ENCODE measurements at places on chromosomes 13 and 19.

DNA sequence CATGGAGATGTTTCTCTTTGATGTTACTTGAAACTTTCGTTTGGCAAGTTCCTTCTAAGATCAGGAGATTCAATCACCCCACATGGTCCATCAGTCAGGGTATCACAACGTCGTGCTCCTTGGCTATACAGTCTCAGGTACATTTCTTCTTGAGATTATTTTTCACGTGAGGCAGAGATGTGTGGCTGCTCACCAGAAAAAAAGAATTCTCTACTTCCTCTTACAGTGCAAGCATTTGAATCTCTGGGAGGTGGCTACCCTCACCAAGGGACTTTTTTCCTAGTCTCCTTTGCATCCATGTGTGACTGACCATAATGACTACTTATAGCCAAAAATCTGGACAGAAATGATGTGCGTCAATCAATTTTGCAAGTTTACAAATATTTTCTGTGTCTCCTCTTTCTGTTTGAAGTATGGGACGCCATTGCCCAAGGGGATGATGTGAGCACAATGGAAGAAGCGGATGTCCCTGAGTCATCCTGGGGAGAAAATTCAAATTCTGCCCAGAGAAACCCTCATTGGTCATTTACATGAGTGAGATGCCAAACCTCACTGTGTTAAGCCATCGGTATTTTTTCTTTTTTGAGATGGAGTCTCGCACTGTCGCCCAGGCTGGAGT is 8.6 kb upstream of the LAIR2 start:
- DNase-seq = no peak

GRCh38 chr13:99991013-99991827 is 9.6 kb downstream of the ZIC2 start:
- no peak for DNase-seq

GRCh38 chr13:44112700-44113329 is 233.1 kb downstream of the LACC1 start:
- no peak for DNase-seq

GRCh38 chr19:9935506-9936325 is 599 bp downstream of the OLFM2 start:
- no peak for DNase-seq

GRCh38 chr19:4401769-4402170 is 670 bp upstream of the CHAF1A start:
- DNase-seq = no peak

GRCh38 chr13:72255908-72256307 is 388.9 kb upstream of the DACH1 start:
- peak; percentile 18 for DNase-seq

GRCh38 chr13:98405107-98405571 is 171.8 kb downstream of the STK24 start:
- DNase-seq = no peak

GRCh38 chr13:34230271-34230670 is 412.3 kb downstream of the RFC3 start:
- no peak for DNase-seq

GRCh38 chr19:48681127-48681470 is 8.3 kb upstream of the NTN5 start:
- DNase-seq = peak; percentile 16

GRCh38 chr19:18393836-18394235 is 3.6 kb downstream of the LRRC25 start:
- DNase-seq = no peak

DNA sequence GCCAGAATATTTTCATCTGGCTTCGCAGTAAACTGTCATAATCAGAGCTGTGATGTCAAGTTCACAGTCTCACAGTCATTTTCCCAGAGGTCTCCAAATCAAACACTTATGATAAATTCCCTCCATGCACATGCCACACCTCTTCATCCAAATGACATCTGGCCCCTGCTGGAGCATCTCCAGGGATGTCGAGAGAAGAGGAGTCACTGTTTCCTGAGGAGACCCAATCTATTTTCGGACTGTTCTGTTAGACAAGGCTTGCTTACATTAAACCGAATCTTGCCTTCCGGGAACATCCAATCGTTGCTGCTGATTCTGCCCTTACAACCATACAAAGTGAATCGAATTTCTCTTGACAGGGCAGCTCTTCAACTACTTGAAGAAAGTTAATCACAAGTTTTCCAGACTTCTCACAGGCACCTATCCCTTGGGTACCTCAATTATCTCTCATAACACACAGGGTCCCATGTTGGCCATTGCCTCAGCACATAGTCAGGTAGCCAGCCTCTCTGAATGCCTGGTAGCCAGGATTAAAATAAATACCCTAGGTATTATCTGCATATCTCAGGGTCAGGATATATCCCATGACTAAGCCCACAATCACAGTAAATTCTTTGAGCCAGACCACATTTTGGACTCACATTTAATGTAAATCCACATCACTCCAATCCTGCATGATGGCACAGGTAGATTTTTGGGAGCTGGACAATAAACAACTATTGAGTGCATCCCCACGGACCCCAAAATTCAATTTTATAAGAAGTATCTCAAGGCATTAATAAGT is 182.5 kb downstream of the ABCC4 start:
- DNase-seq = no peak

- DNase-seq = no peak
These were observed 466.7 kb downstream of the MYO16 start for GRCh38 chr13:109096101-109096500.

GRCh38 chr19:54600212-54600611 is 6.8 kb downstream of the LILRA1 start:
- DNase-seq = no peak

DNA sequence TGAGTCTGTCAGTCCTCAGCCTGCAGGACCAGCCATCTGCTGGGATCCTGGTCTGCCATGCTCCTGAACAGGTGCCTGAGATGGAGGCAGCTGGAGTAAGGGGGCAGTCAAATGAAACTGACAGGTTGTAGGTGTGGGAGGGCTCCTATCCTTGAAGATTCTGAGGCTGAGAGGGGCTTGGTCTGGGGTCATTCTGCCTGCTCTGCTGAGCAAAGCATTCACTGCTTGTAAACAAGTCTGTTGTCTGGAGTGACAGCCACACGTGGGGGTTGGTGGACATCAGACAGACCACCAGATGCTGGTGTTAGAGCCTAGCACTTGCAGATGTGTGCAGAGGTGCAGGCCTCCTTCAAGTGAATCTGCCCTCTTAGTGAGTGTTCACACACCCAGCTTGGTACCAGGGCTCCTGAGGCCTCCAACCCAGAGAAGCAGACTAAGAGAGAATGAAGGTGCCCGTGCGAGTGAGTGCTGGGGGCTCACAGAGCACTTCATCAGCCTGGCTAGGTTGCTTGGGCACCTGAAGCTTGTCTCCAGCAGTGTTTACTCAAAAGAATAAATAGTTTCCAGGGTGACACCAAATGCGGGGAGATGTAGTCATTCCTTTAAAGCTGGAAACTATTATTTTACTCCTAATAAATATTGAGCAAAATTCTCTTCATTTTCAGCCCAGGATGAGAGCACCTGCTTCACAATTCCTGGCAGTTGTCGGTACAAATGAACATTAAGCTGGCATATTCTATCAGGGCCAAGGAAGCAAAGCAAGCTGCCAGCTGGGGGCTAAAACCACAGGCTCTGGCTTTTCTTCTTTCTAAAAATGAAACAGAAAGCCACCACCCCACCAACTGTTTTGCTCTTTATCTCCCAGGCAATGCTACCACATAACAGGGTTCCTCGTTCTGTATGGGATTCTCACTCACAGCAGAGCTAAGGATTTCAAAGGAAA is 82.3 kb downstream of the RNASEH2B start:
- DNase-seq = no peak

- DNase-seq = no peak
These were observed 127.1 kb downstream of the STOML3 start for GRCh38 chr13:38863536-38863935.

GRCh38 chr19:46111376-46111775 is 13.1 kb downstream of the IGFL3 start:
- DNase-seq = no peak

DNA sequence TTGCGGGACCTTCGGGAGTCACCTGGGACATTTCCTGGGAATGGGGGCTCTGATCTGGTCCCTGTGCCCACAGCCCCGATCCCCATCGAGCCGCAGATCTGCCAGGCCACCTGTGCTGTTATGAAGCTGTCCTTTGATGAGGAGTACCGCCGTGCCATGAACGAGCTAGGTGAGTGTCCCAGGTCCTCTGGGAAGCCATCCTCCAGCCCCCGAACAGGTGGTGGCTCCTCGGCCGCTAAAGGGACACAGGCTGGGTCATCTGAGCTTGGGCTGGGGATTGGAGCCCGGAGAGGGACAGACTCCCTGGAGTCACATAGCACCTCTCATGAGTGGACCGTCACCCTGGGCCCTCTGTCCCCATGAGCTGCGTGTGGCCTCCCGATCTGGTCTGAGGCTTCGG is 8.0 kb downstream of the APC2 start:
- DNase-seq = no peak

DNA sequence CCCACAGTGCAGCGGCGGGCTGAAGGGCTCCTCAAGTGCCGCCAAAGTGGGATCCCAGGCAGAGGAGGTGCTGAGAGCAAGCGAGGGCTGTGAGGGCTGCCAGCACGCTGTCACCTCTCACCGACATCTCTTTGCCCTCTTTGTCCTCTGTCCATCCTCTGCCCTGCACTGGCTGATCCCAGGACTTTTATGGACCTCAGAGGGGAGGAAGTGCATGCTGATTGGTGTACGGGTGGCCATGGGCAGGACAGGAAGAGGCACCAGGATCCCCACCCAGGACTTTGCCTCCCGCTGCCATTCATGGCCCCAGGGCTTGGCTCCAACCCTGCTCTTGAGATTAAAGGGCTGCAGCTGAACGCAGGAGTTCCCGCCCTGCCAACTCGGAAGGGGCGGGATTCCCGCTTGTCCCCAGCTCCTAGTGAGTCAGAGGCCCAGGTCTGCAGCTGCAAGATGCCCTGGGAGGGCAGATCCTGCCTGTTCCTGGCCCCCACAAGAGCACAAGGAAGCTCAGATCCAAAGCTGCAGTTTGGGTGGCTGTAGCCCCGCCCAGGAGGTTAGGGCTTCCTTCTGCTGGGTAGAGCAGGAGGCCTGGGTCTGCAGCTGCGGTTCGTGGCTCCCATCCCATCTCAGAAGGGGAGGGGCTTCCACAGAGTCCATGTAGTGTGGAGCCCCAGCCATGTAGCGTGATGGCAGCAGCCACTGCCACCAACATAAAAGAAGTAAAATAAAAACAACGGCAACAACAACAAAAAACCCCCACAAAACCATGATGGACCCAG is 1716.7 kb downstream of the SLITRK1 start:
- no peak for DNase-seq

GRCh38 chr13:65032825-65033224 is 2197.3 kb downstream of the PCDH9 start:
- no peak for DNase-seq

DNA sequence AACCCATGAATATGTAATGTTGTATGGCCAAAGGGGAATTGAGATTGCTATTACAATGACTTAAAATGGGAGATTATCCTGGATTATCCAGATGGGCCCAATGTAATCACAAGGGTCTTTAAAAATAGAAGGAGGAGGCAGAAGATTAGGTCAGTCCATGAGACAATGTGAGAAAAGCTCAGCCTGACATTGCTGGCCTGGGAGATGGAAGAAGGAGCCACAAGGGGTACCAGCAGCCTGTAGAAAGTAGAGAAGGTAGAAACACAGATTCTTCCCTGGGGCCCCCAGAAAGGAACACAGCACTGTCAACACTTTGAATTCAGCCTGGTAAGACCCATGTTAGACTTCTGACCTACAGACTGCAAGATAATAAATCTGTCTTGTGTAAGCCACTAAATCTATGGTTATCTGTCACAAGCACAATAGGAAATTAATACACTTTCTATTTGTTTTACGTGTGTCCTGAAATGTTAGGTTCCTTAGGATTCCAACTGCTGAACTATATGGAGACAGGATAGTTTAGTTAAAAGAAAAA is 132.9 kb upstream of the SERP2 start:
- DNase-seq = no peak

DNA sequence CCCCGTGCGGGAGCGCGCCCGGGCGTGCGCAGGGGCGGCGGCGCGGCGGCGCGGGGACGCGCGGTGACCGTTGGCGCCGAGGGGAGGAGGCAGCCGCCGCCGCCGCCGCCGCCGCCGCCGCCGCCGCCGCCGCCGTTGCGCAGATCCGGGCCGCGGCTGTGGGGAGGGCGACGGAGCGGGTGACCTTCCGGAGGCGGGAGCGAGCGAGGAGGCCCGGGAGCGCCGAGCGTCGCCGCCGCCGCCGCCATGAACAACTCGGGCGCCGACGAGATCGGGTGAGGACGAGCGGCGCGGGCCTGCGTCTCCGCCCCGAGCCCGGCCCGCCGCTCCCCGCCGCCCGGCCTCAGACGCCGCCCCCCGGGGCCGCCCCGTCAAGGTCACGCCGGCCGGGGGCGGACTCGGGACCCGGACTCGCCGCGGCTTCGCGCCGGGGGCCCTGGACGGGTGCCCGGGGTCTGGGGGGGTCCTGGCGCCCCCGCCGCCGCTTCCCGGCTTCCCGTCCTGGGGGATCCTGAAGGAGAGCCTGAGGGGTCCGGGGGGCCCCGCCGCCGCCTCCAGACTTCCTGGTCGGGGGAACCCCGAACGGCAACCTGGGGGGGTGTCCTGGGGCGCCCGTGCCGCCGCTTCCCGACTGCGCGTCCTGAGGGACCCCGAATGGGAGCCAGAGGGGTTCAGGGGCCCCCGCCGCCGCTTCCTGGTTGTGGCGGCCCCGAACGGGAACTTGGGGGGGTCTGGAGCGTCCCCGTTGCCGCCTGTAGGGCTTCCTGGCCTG is at the start of gene DAZAP1:
Gene DAZAP1, plus strand, starts transcription at position 59 of the 772 bp plus-strand sequence. Its CDS starts 188 bp downstream, at position 247.
- DNase-seq = no peak

Data from epithelial cell of proximal tubule (primary cell).